ENCODE measurements at places on chromosomes 7 and 10.
A peak's percentile ranks its signal among the peaks of the same experiment; 100 is the strongest.

- DNase-seq: peak; percentile 68
Observed at GRCh38 chr7:128425850-128426249, 16.1 kb upstream of the IMPDH1 start.

- no peak for DNase-seq
Observed at GRCh38 chr10:129712000-129712399, 245.0 kb downstream of the MGMT start.

DNA sequence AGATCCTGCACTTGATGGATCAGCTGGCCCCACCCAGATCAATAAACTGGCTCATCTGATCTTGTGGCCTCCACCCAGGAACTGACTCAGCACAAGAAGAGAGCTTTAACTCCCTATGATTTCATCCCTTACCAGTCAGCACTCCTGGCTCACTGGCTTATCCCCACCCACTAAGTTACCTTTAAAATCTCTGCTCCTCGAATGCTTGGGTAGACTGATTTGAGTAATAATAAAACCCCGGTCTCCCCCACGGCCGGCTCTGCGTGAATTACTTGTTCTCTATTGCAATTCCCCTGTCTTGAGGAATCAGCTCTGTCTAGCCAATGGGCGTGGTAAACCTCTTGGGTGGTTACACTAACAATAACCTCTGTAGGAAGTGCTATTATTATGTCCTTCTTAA, 83.7 kb downstream of the MBL2 start:
- DNase-seq: no peak

DNA sequence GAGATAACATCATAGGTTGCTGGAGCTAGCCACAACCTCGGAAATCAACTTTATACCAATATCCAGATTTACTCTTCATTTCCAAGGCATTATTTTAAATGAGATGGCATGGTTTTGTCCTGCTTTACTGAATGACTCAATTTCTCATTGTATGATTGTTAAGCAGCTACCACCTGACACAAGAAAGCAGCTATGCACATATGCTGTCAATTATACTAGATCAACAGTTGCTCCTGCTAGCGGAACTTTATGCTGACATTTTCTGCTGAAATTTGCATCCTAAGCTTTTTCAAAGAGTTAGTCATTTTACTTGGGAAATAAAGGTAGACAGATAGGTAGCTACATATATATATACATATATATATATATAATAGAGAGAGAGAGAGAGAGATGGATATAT, 8.9 kb upstream of the CH25H start:
- DNase-seq: no peak

GRCh38 chr7:55569797-55570196, 2.5 kb downstream of the VOPP1 start:
- peak; percentile 44 for DNase-seq

DNA sequence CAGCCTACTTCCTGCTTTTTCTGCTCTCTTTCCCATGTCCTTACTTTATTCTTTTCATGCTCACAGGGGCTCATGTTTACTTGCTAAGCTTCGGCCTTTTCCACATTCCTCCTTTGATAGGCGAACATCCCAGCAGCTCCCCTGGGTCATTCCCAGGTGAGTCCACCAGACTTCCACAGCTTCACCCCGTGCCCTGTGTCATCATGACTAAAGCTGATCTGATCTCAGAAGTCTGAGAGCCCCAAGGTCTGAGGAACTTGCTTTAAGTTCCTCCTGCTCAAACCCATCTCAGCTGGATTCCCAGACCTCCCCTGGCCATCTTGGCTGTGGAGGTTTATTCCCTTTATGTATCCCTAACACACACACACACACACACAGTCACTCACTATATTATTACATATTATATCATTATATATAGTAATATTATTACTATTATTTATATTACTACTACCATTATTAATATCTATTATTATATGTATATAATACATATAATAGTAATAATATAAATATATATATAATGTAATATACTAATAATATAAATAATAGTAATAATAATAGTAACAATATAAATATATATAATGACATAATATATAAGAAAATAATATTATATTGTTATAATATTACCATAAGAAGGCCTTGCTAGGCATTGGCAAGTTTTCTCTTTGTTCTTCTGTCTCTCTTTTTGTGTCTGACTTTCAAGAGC, 295.9 kb downstream of the PTEN start:
- DNase-seq: no peak

DNA sequence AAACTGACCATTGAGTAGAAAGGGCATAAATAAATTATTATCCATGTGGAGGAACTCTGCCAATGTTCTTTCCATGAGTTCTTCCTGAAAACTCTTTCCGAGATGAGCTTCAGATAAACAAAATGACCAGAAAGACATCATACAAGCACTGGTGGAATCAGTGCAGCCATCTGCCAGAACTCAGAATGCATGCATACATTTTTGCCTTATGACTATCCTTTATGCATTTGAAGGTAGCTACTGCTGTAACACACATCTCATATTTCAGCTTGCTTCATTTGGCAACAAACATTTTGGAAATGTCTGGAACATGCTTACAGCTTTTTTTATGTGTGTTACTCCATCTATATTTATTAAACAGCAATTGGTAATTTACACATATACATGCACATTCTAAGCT, 448.9 kb downstream of the PLXDC2 start:
- no peak for DNase-seq

DNA sequence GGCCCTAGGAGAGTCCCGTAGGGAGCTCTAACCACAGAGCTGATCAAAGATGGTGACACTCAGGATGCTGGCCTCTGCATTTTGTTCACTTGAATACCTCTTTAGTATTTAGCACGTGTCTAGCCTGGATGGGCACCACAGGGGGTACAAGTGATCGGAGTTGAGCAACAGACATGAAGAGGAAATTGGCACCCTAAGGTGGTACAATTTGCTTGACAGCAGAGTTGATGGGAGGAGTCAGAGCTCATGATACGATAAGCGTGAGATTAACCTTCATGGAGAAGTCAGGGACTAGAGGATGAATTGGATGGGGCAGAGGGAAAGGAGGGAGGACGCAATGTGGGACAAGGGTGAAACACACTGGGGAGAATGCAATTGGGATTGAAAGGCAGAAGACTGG, 9.9 kb upstream of the ZNF212 start:
- no peak for DNase-seq

DNA sequence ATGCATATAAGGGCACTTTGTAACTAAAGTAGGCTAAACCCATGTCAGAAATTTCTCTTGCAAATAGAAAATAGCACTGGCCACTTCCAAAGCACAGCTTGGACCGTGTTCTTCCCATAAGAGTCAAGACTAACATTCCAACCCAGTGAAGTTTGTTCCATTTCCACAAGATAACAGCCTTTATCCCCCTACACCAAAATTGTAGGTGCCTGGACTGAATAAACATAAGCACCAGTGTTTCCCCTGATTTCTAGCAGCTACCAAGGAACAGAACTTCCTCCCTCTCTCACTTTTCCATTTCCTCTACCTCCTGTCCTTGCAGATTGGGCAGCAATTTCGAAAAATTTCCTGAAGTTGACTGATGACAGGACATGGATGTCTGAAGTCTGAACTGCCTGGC, 219.7 kb downstream of the CREB5 start:
- no peak for DNase-seq

- peak; percentile 20 for DNase-seq
Observed at GRCh38 chr10:112374724-112375541, 1.0 kb downstream of the ACSL5 start.

GRCh38 chr7:55409482-55410225, 44.5 kb downstream of the LANCL2 start:
- DNase-seq: no peak

DNA sequence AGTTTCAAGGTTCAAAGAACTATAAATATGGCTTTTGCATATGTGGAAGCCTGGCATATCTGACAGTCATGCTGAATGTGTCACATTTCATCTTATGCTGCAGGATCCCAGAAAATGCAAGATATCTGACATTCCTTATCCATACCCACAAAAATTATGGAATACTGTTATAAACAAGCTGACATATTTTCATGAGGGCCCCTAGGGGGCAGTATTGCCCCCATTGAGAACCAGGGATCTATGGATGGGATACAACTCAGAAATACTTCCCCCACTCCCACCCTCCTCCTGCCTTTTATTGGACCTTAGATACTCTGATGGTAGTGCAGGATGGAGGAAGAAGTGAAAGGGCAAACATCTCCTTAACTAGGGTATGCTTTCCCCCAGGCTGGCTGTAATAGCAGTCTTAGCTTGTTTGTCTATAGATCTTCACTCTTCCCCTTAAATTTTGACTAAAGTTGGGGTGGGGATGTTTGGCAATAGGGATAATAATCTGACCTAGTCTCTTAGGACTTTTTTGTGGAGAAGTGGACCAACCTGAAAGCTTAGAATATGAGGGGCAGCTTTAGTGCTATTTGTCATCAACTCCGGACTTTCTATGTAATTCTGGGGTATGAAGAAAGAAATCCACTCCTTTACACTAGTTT, 3.5 kb upstream of the GNGT1 start:
- no peak for DNase-seq

GRCh38 chr7:9962742-9963141, 1010.9 kb upstream of the PHF14 start:
- no peak for DNase-seq

DNA sequence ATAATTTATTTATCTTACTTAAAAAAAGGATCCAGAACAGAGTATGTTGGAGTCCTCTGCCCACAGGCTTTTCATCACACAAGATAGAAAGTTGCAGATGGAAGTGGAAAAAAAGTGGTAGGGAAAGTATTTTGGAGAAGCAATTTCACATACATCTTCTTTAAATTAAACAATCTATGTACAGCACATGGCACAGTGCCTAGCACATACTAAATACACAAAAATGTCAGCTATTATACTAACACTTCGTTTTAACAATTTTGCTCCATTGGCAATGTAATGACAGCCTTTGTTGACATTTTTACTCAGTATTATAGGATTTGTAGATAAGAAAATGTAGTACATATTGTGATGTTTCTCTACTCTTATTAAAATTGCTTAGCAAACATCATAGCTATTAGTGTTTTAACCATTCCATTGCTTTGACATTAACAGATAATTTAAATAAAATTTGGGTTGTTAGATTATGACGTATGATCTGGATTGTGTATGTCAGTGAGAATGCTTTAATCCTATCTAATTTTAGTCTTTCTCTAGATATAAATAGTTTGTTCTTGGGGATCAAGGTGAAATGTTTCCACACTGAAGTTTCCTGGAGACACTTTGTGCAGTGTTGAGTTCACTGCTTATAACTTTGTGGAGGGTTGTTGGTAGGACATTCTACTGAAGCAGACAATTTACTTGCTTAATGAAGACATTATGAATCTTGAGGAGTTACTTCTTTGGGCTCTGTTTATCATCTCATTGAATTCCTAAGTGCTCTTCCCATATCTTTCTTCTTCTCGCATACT, 202.8 kb upstream of the DKK1 start:
- DNase-seq: no peak

DNA sequence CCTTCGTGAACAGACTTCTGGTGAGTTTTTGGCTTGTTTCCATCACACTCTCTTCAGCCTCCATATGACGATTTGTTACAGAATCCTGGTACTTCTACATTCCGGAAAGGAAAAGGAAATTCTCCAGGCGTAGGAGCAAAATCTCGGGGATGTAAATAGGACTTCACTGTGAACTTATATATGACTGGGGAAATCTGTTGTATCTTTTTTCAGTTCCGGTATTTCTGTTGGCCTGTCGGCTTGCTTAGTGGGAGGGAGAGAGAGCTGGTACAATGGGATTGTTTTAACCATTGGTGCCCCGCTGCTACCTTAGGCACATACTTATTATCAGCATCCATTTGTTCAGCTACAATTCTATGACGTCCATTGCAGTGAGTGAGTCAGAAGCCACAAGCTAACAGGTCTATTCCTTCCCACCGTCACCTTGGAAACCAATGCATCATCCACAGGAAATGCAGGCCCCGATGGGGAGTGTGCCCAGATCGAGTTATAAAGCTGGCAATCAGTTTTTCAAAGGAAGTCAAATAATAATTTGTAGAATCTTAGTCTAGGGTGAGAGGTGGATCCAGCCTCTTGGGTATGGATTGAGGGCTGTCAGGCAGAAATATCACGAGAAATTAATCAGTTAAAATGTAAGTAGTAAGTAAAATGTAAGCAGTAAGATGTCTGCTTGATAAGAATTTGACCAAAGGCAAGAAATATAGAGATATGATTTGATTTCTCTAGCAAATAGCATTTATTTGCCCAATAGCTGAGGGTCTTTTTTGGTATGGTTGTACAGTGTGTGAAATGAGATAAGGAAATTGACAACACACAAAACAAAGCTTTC, 92.0 kb upstream of the MKLN1 start:
- DNase-seq: peak; percentile 82

GRCh38 chr7:139889186-139889871, 60.3 kb downstream of the TBXAS1 start:
- DNase-seq: no peak

DNA sequence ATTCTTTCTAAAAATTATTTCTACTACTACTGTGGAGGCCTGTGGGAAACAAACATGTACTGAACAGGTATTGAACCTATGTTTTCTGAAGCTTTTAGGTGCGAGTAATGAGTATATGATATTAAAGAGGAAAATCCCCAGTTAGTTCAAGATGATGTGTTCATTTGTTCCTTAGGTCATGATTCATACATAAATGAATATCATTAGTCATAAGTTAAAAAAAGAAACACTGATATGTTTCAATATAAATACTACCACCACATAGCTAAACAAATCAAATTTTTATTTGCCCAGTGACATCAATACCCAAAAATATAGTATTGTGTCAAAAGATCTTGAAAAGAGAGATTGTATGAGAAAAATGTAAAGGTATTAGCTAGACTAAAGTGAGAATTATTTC, 210.7 kb upstream of the GNAI1 start:
- DNase-seq: no peak

DNA sequence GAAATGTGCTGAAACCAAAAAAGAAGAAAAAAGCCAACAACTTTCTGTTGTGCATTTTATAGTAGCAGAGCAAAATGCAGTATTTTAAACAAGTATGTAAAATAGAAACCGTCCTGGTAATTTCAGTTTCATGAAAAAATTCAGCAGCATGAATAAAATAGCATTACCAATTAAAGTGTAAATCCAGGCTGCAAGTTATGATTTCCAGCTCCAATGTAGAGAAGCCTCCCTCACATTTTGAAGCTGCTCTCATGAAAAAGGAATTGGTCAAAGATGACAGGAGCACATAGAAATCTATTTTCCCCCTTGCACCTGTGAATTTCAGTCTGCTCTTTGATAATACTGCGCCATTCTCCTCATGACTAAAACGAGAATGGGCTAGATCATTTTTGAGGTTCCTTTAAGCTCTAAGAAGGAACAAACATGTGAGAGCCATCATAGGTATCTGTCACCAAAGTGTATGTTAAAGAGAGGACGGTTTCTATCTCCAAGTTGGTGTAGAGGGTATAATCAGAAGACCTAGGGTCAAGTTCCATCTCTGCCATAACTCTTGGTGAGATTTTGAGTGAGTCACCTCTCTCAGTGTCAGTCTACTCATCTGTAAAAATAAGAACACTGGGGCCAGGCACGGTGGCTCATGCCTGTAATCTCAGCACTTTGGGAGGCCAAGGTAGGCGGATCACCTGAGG, 107.5 kb downstream of the MTPAP start:
- no peak for DNase-seq

- no peak for DNase-seq
Observed at GRCh38 chr7:121604627-121605316, 208.7 kb upstream of the FAM3C start.

GRCh38 chr10:130459851-130460490, 323.8 kb downstream of the GLRX3 start:
- no peak for DNase-seq
